CD4-positive, alpha-beta memory T cell (primary cell): ENCODE measurements at places on chromosomes 7 and 10. TPM values are rescaled to one million over a fixed set of nuclear protein-coding genes. Genes with fewer than 3 reads are reported as not detected.

GRCh38 chr7:65915921-65916657 is 43.2 kb downstream of the VKORC1L1 start:
- no peak for DNase-seq
- H3K36me3 ChIP-seq = no peaks in the 10 kb centered on the region
- no peak overlapping the region for H3K27ac ChIP-seq
- no peaks in the 10 kb centered on the region for H3K4me1 ChIP-seq

GRCh38 chr7:37141742-37142141 is 306.9 kb downstream of the ELMO1 start:
- no peak overlapping the region for H3K4me3 ChIP-seq
- H3K27me3 ChIP-seq = no peaks in the 10 kb centered on the region
- no peaks in the 10 kb centered on the region for H3K36me3 ChIP-seq

Gene PIP
- not detected for total RNA-seq

DNA sequence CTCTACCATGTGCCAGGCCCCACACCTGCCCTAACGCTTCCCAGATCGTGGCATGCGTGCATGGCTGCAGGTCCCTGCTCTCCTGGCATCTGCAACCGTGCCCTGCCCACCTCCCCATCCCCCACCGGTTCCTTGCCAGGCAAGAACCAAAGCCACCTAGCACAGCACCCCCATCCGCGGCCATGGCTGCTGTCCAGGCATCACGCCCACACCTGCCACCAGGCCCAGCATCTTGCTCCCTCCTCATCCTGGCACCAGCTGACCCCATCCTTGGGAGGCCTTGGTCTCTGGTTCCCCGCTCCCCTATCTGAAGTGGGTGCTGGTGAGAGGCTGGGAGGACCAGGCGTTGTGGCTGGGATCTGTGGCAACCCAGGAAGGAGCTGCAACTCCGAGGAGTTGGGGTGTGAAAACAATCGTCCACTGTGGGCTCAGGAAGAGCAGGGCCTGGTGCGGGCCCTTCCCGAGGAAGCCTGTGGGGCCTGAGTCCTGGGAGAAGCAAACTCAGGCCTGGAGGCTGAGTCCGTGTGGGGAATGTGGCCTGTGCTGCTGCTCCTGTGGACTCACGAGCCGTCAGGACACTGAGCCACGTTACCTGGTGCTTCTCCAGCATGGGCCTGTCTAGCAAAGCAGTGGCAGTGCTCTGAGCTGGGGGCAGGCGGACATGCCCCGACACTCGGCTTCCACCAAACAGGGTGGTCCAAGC is 417.1 kb downstream of the DNAJB6 start:
- no peaks in the 10 kb centered on the region for H3K4me1 ChIP-seq
- H3K27me3 ChIP-seq = no peaks in the 10 kb centered on the region
- DNase-seq = no peak

Gene HGF
- total RNA-seq = not detected

DNA sequence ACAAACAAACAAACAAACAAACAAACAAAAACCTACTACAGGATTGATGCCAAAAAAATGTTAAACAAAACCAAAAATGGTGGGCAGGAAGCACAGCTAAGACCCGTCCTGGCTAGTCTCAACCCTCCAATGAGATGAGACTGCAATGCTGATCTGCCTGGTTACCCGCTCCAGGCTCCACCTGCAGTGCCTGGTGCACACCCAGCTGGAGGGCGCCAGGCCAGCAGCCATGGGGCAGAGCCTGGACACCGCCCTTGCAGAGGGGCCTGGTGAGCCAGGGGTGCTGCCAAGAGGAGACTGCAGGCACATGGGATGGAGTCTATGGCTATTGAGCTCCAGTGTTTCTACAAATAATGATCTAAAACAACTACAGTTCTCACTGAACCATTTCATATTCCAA is 107.0 kb downstream of the LARP4B start:
- no peak overlapping the region for H3K27ac ChIP-seq
- H3K27me3 ChIP-seq = no peaks in the 10 kb centered on the region
- peaks cover 5% of the 10 kb centered on the region for H3K4me1 ChIP-seq
- no peak overlapping the region for H3K4me3 ChIP-seq
- H3K36me3 ChIP-seq = peaks cover 82% of the 10 kb centered on the region

GRCh38 chr10:37473906-37474305 is 348.5 kb downstream of the ANKRD30A start:
- no peak for DNase-seq
- H3K27me3 ChIP-seq = no peaks in the 10 kb centered on the region
- H3K27ac ChIP-seq = no peak overlapping the region
- no peak overlapping the region for H3K4me3 ChIP-seq
- H3K36me3 ChIP-seq = no peaks in the 10 kb centered on the region

- no peak overlapping the region for H3K27ac ChIP-seq
- DNase-seq = no peak
- H3K27me3 ChIP-seq = no peaks in the 10 kb centered on the region
These were observed 10.8 kb upstream of the PON1 start for GRCh38 chr7:95335093-95335492.

DNA sequence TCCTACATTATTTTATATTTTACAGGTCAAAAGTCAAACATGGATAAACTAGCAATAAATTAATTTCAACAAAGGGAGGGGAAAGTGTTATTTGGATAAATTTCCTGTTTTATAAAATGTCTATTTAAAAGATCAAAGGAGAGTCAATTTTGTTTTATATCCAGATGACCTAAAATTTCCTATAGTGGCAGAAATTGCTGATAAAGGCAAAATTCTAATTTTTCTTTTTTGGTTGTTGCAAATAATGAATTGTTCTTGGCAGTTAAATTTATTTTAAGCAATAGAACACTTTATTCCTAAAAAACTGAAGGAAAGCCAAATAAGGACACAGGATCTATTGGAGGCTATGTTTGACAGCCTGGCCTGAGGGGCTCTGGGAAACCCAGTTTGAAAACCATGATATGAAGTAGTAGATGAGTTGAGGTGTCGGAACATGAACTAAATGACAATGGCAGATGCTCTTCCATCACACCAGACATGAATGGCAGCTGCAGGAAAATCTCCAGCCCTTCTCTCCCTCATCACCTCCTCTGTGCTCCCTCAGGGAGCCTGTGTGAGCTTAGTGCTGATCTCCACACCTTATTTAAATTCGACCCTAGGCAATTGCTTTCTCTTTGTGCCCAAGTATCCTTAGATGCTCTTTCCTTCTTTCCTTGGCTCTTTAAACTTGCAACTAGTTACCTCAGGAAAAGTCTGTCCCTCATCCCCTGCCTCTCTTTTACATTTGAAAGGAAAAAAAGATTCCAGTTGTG is 395.0 kb downstream of the THSD7A start:
- no peaks in the 10 kb centered on the region for H3K36me3 ChIP-seq
- no peak for DNase-seq
- no peak overlapping the region for H3K27ac ChIP-seq
- H3K4me1 ChIP-seq = no peaks in the 10 kb centered on the region

Gene TEX47
- total RNA-seq = not detected

DNA sequence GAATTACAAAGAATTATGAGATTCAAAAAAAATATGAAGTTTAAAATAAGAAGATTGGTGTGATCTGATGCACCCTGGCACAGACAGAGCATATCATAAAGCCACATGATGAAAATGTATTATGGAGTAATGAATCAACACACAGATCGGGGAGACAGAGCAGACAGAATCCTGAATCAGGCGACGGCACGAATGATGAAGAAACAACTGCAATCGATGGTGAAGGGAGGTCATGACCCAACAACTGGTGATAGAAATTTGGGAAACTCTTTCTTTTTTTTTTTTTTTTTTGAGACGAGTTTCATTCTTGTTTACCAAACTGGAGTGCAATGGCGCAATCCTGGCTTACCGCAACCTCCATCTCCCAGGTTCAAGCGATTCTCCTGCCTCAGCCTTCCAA is 1054.0 kb downstream of the TYW1 start:
- no peak for DNase-seq
- no peaks in the 10 kb centered on the region for H3K4me1 ChIP-seq
